ENCODE measurements at places on chromosomes 7 and 10.

DNA sequence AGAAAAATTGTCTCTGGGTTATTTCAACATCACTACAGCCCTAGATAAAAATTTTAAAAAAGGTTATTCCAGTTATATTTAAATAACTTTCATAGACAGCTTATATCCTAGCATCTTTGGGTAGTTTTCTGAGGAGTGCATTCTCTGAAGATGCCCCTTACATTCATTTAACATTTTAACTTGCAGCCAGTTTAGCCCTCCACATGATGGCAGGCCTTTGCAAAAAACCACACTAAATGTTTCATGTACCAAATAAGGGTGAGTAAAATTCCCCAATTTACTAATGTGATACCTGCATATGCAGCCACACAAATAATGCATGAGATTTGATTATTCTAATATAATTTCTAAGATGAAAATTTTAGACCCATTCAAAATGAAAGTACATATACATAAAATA is 108.4 kb upstream of the ZWINT start:
- no peak for DNase-seq

DNA sequence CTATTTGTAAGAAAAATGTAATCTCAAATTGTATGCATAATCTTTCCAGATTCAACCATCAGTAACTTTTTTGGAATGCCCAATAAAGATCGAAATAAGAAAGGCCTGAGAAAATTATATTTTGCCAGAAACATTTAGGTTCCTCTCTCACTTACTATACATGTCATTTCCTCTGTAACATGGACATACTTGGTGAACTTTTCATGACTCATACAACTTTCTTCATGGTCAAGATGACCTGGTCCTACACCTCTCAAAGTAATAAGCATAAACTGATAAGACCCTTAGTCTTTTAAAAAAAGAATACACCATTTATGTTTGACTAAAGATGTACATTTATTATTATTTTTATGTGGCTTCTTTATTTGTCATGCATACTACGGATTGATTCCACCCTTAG is 125.3 kb downstream of the REEP3 start:
- DNase-seq: no peak

DNA sequence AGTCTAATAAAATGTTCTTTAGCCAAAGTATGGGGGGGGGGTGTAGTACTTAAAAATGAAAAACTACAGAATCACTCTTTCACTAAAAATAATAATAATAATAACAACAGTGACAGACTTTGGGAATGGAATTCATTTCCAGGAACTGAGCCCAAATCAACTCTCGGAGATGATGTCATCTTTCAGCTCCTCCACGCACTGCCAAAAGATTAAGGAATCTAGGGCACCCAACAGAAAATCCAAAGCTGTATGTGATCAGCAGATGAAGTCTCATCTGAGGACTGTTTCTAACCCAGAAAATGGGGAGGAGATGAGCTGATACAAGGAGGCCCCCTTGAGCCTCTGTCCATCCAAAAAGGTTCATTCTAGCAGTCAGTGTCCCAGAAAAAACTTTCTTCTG is 54.5 kb downstream of the GRB10 start:
- DNase-seq: no peak

DNA sequence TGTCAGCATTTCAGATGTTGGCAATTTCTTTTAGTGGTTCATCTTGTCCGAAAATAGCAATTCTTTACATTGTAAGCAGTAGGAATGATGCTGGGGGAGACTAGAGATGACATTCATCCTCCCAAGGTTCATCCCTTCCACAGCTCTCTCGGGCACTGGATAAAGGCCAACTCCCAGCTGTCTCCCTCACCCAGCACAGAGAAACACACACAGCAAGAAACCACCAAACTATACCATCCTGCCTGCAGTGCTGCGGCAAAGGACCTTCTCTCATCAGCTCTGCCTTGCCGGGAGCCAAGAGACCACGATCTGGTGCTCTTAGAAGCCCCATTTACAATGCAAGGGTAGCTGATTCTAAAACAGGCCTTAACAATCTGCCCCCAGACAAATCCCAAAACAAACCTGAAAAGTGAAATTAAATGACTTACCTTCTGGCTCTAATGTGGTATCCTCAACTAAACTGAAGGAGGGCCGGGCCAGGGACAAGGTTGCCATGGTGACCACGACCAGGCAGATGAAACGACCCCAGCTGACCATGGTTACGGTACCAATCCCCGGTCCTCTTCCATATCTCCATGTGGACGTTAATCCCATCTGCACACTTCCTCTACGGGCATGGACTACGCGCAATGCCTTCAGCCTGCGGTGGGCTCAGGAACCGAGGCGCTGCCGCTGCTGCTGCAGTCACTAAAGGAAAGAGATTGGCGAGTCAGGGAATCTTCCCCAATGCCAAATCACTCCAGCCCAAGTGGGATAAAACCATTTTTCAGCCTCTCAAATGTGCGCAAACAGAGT is 4.8 kb downstream of the FGFR2 start:
- DNase-seq: no peak

- no peak for DNase-seq
Observed at GRCh38 chr10:13296476-13296875, 3.4 kb downstream of the PHYH start.

GRCh38 chr10:109987452-109988211 is 20.2 kb upstream of the ADD3 start:
- no peak for DNase-seq

DNA sequence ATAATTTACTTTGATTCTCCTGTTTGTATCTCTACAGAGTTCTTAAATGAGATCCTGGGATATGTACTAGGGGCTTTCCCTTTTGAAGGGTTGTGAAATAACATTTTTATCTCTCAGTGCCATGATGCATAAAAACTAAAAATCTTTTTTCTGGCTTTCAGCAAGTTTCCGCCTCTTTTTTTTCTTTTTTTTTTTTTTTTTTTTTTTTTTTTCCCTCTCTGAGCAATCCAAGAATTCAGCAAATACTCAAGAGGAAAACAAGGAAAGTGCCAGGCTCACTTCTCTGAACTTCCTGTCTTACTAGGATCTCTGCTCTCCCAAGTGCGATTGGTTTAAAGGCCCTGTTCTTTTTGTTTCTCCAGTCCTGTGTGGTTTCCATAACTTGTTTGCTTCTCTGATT is 79.9 kb downstream of the HYCC1 start:
- DNase-seq: no peak

GRCh38 chr7:85101347-85101746 is 85.5 kb downstream of the SEMA3D start:
- DNase-seq: no peak

DNA sequence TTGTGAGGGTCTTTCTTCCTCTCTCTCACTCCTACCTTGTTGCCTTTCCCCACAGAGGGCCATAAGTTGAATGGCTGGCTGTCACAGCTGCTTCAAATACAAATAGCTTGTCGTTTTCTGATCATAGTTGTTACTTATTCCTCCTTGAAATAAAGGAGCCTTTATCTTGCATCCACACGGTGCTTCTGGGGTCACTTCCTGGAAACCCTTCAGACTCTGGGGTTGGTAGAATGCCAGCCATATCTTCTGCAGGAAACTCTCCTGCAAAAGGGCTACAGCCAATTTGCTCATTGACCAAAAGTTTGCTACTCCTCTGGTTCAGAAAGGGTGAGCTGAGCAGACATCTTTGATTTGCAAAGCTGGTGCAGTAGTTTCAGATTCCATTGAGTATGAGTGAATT is 70.4 kb downstream of the FAM185A start:
- no peak for DNase-seq

DNA sequence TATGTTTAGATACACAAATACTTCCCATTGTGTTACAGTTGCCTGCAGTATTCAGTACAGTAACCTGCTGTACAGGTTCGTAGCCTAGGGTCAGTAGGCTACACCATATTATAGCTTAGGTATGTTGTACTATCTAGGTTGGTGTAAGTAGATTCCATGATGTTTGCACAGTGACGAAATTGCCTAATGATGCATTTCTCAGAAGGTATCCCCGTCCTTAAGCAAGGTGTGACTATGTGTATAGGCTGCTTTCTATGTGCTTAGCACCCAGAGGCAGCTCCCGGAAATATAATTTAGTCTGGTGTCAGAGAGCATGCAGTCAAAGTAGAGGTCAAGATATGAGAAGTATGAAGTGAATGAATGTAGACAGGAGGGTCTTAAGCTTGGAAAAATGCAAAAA is 9.8 kb downstream of the MAPK8 start:
- no peak for DNase-seq

DNA sequence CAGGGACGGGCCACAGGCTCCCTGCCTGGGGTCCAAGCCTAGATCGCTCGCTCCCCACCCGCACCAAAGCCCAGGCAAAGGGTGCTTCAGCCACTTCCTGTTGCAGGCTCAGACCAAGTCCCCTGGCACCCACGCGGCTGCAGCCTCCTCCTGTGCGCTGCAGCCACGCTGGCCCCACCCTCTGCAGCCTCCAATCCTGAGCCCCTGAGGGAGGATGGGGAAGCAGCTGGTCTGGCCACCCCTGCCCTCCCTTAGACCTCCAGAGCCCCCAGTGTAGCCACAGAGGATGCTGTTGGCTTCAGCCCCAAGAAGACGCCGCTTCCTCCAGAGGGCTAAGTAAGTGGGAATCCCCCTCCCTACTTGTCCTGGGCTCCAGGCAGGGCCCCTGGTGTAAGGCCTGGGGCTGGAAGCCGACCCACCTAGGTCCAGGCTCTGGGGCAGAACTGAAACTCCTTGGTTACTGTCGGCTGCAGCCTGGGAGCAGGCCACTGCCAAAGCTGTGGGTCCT is 9.4 kb downstream of the LIMK1 start:
- DNase-seq: no peak

DNA sequence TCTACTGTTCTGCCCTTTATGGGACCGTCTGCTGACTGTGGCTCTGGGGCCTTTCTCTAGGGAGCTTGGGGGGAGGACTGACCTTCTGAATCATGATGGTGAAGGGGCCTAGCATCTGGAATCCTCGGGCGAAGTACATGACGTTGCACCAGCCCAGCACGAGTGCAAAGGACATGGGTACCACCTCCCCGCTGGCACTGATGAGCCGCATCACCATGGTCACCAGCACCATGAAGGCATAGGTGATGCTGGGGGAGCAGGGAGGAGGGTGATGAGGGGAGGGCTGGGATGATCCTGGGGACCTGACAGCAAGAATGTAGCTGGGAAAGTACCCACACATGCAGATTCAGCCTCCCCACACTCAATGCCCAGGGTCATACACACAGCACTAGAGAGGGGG is 11.1 kb downstream of the TRPV6 start:
- no peak for DNase-seq

- DNase-seq: no peak
Observed at GRCh38 chr10:112434988-112435619, 11.6 kb downstream of the ZDHHC6 start.

GRCh38 chr7:77202481-77202976 is 2.9 kb upstream of the FGL2 start:
- DNase-seq: no peak

GRCh38 chr7:92331508-92331907 is 85.7 kb downstream of the ANKIB1 start:
- DNase-seq: no peak

DNA sequence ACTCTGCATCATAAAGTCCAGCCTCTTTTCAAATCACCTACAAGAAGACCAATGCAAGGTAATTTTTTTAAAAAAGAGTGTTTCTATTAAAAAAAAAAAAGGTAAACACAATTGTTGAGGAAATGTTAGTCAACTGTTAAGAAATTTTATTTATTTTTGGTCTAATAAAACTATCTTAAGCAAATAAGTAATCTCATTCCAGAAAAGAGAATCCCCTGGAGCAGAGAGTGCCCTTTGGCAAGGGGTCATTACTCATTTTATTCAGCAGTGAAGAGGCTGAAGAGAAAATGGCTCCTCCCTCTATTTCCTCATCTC is 63.4 kb upstream of the GSDME start:
- DNase-seq: no peak

DNA sequence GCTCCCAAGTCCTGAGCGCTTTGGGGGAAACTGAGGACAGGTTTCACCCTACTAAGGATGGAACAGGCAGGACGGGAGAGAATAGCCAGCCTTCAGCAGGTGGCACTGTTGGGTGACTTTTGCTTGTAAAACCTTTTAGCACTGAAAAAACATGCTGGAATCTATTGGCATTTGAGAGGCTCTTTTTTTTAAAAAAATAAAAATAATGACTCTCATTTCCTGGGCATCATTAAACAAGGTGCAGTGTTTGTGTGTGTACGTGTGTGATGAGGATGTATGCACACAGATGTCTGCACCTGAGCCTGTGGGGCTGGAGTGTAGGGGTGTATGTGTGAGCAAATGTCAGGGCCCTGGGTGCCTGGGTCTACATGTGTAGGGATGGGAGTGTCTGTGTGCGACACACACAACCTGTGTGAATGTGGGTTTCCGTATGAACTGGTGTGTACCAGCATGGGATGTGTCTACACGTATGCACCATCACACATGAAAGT is 177.9 kb downstream of the RPS24 start:
- DNase-seq: peak; percentile 35

- no peak for DNase-seq
Observed at GRCh38 chr7:106853250-106853908, 11.7 kb upstream of the PIK3CG start.

- DNase-seq: no peak
Observed at GRCh38 chr7:121302214-121302745, 26.5 kb upstream of the WNT16 start.

GRCh38 chr10:69948261-69948660 is 104.4 kb upstream of the MACROH2A2 start:
- no peak for DNase-seq

- no peak for DNase-seq
Observed at GRCh38 chr10:1434202-1434601, 303.1 kb downstream of the ADARB2 start.

DNA sequence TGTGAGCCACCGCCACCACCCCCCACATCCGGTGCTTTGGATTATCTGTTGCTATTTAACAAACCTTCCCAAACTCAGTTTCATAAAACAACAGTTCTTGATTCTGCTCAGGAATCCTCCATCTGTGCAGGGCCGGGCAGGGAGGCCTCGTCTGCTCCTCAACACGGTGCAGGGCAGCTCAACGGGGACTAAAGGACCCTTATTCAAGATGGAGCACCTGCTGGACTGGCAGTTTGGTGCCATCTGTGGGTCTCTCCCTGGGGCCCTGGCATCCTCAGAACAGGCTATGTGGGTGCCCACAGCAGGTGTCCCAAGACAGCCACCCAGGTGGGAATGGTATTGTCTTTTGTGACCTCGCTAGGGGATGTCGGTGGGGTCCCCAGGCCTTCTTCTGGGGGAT is 31.0 kb upstream of the ELFN1 start:
- no peak for DNase-seq

- DNase-seq: no peak
Observed at GRCh38 chr7:70920876-70921275, 211.1 kb upstream of the GALNT17 start.

GRCh38 chr10:103899312-103899711 is 18.7 kb downstream of the STN1 start:
- no peak for DNase-seq

- no peak for DNase-seq
Observed at GRCh38 chr10:33401300-33401699, 66.8 kb upstream of the NRP1 start.

DNA sequence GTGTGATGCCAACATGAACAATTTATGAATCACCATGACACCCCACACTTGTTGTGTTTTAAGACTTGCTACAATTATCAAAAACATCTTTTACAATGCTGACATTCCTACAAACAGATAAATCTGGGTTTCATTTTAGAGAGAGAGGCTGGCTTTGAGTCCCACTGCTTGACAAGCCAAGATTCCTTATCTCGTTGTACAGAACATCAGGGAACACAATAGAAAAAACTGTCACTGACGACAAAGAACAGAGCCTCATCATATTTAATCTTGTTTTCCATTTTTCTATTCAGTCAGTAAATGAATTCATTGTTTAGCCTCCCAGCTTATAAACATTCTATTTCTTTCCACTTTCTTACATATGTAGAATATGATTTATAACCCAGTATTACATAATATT is 461.6 kb upstream of the VSTM2A start:
- no peak for DNase-seq

GRCh38 chr7:47080816-47081215 is 501.1 kb downstream of the TNS3 start:
- DNase-seq: no peak
